Thyroid gland (tissue), 4 donors: ENCODE measurements at places on chromosomes 13 and 19. TPM values are rescaled to one million over a fixed set of nuclear protein-coding genes. Genes with fewer than 3 reads are reported as not detected.

GRCh38 chr19:1248139-1248785, at the start of gene MIDN:
Gene MIDN, plus strand, starts transcription at chr19:1248583. Its CDS starts 1,714 bp downstream, at chr19:1250297.
- peak within 1 kb of the TSS; percentile 59 for H3K4me3 ChIP-seq
- no peaks in the 10 kb centered on the region for H3K27me3 ChIP-seq
- DNase-seq = peak; percentile 85
- H3K4me1 ChIP-seq = peaks cover 74% of the 10 kb centered on the region
- H3K27ac ChIP-seq = peak within 1 kb of the TSS; percentile 100

DNA sequence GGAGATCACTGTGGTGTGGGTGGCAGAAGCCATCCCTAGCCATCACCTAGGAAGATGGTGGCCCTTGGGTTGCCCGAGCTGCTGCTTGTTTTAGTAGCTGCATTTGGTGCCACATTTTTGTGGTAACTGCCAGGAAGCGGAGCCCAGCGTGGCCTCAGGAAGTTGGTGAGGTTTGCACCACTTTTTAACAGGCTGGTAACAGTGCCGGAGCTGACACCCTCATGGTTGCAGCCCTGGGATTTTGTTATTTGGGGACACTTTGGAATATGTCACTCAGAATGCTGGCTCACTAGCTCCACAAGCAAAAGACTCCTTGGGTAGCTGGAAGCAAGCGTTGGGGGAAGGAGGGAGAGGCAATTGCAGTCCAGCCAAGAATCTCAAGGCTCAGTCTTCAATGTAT, 22.1 kb downstream of the ACTN4 start:
- no peaks in the 10 kb centered on the region for H3K36me3 ChIP-seq
- H3K4me3 ChIP-seq = no peak overlapping the region
- H3K27me3 ChIP-seq = no peaks in the 10 kb centered on the region
- DNase-seq = no peak

DNA sequence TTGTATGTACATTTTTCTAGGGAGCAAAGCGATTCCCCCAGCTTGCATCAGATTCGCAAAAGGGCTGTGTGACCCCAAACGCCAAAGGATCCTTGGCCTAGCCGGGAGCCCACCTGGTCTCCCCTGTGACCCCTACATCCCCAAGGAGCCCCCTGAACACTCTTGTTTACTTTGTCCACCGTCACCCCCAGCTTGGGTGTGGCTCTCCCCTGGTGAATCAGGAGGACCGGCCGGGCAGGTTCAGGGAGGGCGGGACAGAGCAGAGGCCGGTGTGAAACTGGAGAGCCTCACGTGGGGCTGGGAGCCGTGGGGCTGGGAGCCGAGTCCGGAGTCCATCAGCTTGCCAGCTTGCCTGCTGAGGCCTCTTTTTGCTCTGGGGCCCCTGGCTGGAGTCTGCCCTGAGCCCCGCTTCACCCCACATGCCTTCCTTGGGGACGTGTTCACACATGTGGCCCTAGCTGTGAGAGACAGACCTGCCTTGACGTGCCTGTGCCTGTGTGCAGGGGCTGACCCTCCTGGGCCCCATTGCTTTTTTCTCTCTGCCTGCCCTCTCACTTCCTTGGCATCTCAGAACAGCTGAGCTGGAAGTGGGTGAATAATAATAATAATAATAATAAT, 2.0 kb downstream of the ITPKC start:
- peak overlapping the region; percentile 93 for H3K27ac ChIP-seq
- peaks cover 8% of the 10 kb centered on the region for H3K36me3 ChIP-seq
- peak; percentile 88 for DNase-seq
- peaks cover 64% of the 10 kb centered on the region for H3K4me1 ChIP-seq
- peak overlapping the region; percentile 69 for H3K4me3 ChIP-seq
- no peaks in the 10 kb centered on the region for H3K27me3 ChIP-seq

DNA sequence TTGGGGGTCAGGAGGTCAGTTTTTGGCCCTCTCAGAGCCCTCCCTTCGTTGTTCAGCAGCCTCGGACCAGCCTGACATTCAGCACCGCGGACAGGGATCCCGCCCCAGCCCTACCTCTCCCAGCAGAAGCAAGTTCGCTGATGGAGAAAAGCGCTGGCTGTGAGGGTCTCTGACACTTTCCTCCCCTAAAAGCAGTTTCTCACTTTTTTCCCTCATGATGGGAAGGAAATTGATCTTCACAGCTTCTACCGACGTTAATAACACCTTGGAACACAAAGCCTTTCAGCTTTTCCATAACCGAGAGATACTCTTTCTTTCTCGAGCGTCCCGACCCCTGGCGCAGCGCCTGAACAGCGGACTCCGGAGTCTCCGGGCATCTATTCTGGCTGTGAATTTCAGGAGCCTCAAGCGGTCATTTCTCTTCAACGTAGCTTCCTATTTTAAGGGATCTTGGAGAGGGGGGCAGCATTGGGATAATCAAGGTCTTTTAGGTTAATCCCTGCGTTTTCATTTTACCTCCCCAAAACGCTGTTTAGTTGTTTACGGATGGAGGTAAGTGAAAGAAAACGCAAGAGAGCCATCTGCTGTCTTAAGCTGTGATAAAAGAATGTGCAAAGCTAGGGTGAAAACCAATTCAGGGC, 467.2 kb downstream of the ITGBL1 start:
- no peaks in the 10 kb centered on the region for H3K36me3 ChIP-seq
- H3K4me1 ChIP-seq = peaks cover 9% of the 10 kb centered on the region
- H3K27ac ChIP-seq = no peak overlapping the region
- peak; percentile 28 for DNase-seq
- H3K4me3 ChIP-seq = no peak overlapping the region

- no peak overlapping the region for H3K27ac ChIP-seq
- no peaks in the 10 kb centered on the region for H3K36me3 ChIP-seq
- no peaks in the 10 kb centered on the region for H3K27me3 ChIP-seq
- no peak overlapping the region for H3K4me3 ChIP-seq
- no peak for DNase-seq
- H3K4me1 ChIP-seq = no peaks in the 10 kb centered on the region
Measured at GRCh38 chr13:69213396-69213795, 894.2 kb upstream of the ATXN8OS start.

The ODAD3 gene
- 0.96 TPM for total RNA-seq

DNA sequence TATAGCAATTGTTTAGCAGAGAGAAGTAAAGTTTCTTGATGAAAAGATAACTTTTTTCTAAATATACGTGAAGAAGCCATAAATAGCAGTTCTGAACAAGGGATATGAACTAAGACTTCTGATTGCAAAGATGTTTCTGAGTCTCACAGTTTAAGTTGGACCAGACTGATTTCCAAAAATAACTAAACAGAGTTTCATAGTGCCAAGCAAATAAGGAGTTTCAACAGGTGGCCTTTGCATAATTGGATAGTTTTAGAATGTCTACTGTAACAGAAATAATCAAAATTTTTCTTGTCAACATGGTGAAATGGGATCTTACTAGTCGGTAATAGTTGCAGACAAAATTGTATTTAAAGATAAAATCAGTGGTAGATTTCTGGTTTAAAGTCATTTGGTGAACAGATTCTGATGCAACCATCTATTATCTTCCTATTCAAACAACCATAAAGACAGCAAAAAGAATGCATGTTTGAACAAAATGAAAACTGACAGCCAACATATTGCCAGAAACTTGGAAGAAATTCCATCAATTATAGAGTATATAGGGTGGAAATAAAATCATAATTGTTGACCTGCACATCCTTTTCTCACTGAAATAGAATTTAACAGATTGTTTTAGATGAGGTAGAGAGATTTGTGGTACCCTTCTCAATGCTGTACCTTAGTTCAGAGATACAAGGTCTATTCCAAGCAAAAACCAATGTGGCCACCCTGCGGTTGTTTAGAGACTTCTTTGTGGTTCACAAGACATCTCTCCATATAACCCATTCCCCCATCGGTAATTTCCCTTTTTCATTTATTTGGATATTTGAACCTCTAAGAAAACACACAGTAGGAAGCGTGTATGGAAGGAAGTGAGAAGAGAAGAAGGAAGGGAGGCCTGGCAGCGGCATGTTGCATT, 275.3 kb downstream of the COG6 start:
- no peaks in the 10 kb centered on the region for H3K36me3 ChIP-seq
- H3K4me3 ChIP-seq = no peak overlapping the region
- no peak overlapping the region for H3K27ac ChIP-seq
- no peaks in the 10 kb centered on the region for H3K27me3 ChIP-seq
- no peaks in the 10 kb centered on the region for H3K4me1 ChIP-seq
- no peak for DNase-seq

The CEACAM5 gene
- not detected for total RNA-seq

DNA sequence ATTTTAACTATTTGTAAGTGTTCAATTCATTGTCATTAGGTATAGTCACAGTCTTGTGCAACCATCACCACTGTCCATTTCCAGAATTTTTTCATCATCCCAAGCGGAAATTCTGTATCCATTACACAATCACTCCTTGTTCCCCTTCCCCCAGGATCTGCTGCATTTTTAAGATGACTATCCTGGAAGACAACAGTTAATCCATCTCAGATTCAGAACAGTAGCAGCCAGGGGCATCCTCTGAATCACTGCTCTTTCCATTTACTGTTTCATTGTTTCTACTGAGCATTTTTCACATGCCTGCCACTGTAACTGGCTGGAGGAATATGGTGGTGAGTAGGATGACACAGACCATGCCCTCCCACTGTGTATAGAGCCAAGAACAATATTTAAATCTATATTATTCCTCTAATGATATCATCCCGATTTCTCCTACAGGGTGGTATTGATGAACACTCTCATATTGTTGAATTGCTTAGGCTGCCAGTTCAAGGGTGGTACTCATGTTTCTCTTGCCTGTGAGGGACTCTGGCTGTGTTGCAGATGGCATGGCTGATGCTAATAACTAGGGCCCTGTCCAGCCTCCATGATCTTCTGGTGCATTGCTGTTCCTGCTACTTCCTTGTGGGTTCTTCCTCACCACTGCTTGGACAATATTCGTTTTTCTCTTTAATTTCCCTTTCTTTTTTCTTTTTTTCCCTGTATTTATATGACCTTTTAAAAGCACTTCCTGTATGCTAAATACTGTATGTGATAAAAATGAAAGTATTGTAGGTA, 59.0 kb downstream of the WDFY2 start:
- no peak for DNase-seq
- H3K27ac ChIP-seq = no peak overlapping the region
- no peak overlapping the region for H3K4me3 ChIP-seq
- H3K36me3 ChIP-seq = no peaks in the 10 kb centered on the region

The PEAK3 gene
- total RNA-seq = 0.27 TPM

- DNase-seq = no peak
- no peaks in the 10 kb centered on the region for H3K27me3 ChIP-seq
- no peak overlapping the region for H3K4me3 ChIP-seq
- H3K27ac ChIP-seq = peak overlapping the region; percentile 9
Measured at GRCh38 chr13:44302940-44303575, 70.6 kb upstream of the SERP2 start.

The RAB3A gene
- total RNA-seq = 2.0 TPM

DNA sequence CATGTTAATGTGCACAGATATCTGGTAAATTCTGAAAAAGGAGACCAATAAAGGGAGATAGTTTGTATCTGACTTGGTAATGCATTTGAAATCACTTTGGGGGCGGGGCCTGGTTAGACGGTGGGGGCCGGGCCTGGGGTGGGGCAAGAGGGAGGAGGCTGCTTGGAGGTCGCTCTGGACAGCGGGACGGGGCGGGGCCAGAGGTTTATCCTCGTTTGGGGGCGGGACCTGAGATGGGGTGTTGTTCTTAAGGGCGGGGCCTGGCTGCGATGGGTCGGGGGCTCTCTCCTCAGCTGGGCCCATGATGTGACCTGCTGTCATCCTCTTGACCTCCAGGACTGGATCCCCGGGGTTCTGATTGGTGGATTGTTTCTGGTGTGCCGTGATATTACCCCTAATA, 4.9 kb upstream of the ZNF808 start:
- H3K36me3 ChIP-seq = no peaks in the 10 kb centered on the region
- no peaks in the 10 kb centered on the region for H3K4me1 ChIP-seq
- no peak overlapping the region for H3K27ac ChIP-seq
- no peaks in the 10 kb centered on the region for H3K27me3 ChIP-seq
- DNase-seq = no peak

The KIR2DL3 gene
- total RNA-seq = not detected

- H3K36me3 ChIP-seq = no peaks in the 10 kb centered on the region
- DNase-seq = no peak
- no peaks in the 10 kb centered on the region for H3K4me1 ChIP-seq
Measured at GRCh38 chr13:103358255-103358932, 292.2 kb upstream of the SLC10A2 start.

DNA sequence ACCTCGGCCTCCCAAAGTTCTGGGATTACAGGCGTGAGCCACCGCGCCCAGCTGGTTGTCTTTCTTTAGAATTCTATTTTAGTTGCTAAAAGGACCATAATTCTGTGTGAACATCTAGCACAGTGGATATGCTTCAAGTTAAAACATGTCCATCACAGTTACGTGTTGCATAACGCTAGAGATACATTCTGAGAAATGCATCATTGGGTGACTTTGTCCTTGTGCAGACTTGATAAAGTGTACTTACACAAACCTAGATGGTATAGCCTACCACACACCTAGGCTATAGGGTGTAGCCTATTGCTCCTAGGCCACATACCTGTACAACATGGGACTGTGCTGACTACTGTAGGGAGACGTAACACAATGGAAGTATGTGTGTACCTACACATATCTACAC, 35.4 kb downstream of the DOCK9 start:
- no peak overlapping the region for H3K4me3 ChIP-seq
- no peaks in the 10 kb centered on the region for H3K36me3 ChIP-seq
- H3K4me1 ChIP-seq = peaks cover 52% of the 10 kb centered on the region
- H3K27me3 ChIP-seq = no peaks in the 10 kb centered on the region
- H3K27ac ChIP-seq = no peak overlapping the region
